ENCODE measurements at places on chromosomes 11 and 22.

DNA sequence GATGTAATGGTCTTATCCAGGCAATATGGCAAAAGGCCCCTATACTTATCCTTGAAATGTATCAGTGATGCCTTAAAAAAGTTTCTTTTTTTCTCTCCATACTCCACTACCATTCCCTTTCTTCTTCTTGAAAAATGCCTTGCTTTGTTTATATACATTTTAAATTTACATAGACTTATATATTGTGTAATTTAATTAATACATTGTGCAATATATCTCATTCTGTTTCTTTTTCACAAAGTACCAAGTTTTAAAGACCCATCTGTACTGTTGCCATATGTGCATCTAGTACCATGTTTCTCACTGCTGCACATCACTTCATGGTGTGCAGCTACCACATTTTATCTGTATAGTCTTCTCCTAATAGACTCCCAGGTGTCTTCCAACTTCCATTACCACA lies 7.5 kb downstream of the MMP8 start:
- DNase-seq: no peak

GRCh38 chr22:22663861-22664800 lies 19.7 kb downstream of the GGTLC2 start:
- no peak for DNase-seq

DNA sequence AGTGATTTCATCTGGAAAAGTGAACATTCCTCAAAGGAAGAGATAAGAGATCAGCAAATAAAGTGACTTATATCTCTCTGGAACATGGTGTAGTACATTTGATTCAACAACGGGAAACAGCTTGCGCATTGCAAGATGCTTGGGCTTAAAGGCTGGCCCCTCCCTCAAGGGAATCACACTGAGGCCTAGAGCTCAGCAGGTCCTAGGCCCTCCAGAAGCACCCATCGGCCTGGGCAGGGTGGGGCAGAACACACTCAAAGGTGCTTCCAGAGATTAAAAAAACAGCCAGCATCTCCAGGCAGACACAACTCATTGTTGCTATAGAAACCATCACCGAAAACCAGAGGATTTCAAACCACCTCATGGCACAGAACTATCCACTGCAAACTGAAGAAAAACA lies 69.0 kb upstream of the ARFGAP3 start:
- no peak for DNase-seq

GRCh38 chr11:119116235-119116594 lies 5.2 kb upstream of the HINFP start:
- DNase-seq: no peak

DNA sequence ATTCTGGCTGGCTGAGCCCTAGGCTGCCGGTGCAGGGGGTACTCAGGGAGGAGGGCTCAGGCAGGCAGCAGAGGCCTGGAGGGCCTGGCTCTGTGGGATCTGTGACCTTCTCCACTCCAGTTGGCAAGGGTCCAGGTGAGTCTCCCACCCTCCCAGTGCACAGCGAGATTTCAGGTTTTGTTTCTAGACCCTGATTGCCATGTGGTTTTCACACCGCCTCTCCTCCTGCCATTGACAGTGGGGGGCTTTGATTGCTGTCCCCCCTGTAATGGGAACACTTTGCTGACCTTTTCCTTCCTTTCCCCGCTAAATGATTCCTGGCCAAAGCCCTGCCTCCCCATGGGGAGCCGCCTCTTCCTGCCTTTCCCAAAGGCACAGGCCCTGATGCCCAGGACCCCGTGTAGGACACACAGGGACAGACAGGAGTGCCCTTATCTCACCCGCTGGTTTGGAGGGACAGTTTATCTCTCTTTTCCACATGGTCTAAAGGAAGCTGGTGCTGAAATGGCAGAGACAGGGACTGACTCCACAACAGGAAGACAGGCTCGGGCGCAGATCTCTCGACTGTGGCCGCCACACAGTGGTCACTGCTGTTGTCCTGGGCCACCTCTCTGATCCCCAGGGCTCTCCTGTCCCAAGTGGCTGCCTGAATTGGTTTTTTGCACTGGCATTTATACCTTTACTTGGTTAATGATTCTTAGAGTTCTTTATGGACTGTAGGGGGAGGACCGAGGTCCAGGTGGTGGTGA lies 43.4 kb downstream of the BCR start:
- no peak for DNase-seq

GRCh38 chr11:68750195-68751003 lies 921 bp downstream of the TESMIN start:
- DNase-seq: no peak

GRCh38 chr22:38305471-38306448 lies 11.5 kb downstream of the CSNK1E start:
- no peak for DNase-seq
